Stimulated activated CD4-positive, alpha-beta T cell treated with anti-CD3 and anti-CD28 coated beads, Interleukin-4, amount 100 ng/mL, for 24 hours (primary cell): ENCODE measurements at places on chromosomes 4 and X.
A peak's percentile ranks its signal among the peaks of the same experiment; 100 is the strongest.

- no peak for DNase-seq
These were observed 169.4 kb downstream of the MGST2 start for GRCh38 chr4:139834981-139835391.

GRCh38 chr4:94068753-94069719 lies 138.6 kb upstream of the SMARCAD1 start:
- DNase-seq = no peak

- DNase-seq = no peak
These were observed 27.4 kb downstream of the SMARCA1 start for GRCh38 chrX:129495900-129496299.

DNA sequence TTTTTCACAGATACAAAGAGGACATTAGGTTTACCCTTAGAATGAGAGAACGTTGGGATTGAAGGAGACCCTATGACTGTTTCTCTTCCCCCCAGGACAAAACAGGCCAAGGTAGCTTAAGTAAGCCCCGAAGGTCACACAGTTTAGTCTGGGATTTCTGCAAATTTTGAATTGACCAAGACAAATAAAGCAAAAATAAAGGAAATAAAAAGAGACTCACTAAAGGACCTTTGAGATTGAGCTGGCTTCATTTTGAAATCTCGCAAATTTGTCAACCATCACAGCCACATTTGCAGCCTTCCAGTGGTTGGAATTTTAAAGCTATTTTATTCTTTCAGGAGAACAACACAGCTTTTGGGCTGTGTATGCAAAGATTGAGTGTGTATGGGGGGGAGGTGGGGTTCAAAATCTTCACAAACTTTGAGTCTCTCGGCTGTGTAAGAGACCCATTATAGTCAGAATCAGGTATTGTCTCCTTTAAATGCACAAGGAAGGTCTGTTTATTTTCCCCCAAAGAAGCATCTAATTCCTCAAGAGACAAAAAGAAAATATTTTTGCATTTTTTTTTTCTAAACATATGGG lies 4.2 kb downstream of the TMSB4X start:
- DNase-seq = no peak

DNA sequence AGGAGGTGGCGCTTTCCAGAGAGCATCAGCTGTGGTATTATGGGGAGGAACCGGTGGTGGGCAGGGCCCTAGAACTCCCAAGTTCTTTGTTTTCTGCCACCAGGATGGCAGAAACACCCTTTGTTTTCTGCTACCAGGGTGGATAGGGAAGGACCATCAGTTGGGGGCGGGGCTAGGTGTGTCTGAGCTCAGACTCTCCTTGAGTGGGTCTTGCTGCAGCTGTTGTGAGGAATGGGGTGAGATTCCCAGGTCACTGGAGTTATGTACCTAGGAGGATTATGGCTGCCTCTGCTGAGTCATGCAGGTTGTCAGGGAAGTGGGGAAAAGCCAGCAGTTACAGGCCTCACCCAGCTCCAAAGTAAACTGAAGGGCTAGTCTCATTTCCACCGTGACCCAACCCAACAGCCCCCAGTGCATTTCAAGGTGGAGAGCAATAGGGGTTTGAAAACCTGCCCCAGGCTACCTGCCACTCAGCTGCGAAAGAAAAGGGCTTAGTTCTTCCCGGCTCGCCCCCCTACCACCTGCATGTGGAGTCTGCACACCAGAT lies 167.8 kb upstream of the FAM241A start:
- no peak for DNase-seq

GRCh38 chrX:3379111-3379510 lies 32.7 kb upstream of the MXRA5 start:
- DNase-seq = no peak

DNA sequence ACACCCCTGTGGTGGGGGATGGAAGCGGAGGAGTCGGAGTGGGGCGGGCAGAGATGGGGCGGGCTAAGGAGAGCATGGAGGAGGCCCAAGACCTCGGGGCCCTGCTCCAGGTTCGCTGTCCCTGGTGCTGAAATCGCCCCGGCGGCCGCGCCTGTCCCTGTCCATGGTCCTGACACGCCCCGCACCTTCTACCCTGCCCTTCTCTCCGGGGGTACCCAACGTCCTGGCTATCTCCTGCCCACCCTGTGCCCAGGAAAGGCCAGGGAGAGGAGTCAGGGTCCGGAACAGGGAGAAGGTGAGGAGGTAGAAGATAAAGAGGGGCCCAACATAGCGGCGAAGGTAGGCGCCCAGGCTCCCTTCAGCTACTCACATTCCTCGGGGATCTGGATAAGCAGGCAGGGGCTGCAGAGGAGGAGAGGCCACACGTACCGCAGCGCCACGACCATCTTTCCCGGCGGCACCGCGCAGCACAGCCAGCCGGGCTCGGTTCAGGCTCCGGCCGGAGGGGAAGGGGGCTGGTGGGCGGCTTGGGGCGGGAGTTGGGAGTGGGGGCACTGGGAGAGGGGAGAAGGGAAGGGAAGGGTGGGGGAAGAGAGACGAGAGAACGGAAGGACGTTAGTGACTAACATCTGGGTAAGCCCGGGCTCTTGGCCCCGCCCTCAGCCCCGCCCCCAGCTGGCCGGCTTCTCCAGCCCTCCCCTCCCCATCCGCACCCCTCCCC lies 10.4 kb downstream of the L1CAM start:
- peak; percentile 63 for DNase-seq

DNA sequence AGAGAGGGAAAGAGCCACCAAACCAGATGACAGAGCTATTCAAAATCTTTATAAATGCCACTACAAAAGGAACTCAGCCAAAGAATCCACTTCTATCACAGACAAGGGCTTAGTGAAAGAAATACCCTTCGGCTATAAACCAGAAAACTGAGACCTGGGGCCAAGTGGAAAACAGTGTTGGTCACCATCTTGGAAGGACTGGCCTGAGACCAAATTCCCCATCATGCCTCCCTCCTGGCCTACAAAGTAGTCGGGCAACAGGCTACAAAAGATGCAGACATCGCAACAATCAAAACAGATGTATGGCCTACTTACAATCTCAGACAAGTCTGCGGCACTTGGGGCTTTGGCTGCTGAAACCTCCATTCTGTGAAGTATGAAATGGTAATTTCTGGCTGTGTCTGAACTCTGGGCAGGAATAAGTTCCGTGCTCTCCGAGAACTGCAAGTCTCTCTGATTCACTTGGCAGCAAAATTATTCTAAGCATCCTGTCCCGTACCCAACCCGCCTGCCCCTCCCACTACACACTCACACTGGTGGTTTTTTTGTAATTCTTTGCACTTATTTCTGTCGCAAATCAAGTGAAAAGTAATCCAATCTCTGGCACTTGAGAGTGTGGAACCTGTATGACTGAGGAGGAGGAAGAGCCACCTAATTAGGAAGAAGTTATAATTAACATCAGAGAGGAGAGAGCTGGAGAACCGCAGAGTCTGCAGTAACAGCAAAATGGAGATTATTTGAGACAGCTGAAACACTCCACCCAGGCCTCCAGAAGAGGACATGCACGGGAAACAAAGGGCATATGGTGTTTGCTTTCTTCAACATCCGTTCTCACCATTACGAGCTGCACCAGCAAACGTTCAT lies 87.8 kb downstream of the SH3KBP1 start:
- DNase-seq = peak; percentile 46

GRCh38 chr4:148527571-148527970 lies 85.4 kb upstream of the NR3C2 start:
- no peak for DNase-seq

- DNase-seq = no peak
These were observed 11.9 kb downstream of the SH3D19 start for GRCh38 chr4:151313306-151314009.
